Hematopoietic multipotent progenitor cell treated with erythropoietin and hydrocortisone succinate and interleukin-3 and kit ligand, for 15 days (in vitro differentiated cells): ENCODE measurements at places on chromosomes 16 and 17.

GRCh38 chr17:57082441-57082840 lies 2.6 kb upstream of the AKAP1 start:
- no peak for DNase-seq

GRCh38 chr16:71916397-71916920 lies 21.1 kb downstream of the IST1 start:
- DNase-seq = no peak

DNA sequence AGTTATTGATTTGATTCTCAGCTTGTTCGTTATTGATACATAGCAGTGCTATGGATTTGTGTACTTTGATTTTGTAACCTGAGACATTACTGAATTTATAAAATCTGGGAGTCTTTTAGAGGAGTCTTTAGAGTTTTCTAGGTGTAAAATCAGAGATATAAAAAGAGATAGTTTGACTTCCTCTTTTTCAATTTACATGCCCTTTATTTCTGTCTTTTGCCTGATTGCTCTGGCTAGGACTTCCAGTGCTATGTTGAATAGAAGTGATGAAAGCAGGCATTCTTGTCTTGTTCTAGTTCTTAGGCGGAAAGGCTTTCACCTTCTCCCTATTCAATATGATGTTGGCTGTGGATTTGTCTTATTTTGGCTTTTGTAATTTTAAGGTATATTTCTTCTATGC lies 106.2 kb downstream of the PHKB start:
- no peak for DNase-seq

DNA sequence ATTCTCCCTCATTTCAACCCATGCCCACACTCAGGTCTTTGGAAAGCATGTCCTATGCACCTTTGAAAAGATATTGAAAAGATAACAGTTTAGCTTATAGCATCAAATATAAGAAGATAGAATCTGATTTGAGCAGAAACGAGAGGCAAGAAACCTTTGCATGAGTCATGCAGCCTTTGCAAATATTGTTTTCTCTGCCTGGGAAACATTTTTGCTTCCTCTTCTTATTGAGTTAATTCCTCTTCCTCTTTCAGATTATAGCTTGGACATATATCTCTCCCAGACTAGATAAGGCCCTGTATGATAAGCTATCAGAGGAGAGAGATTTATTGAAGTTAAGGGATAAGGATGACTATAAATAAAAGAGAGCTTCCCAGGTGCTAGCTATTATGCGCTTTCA lies 46.1 kb upstream of the KCNJ2 start:
- DNase-seq = no peak
